ENCODE measurements at places on chromosomes 6 and 20.

- no peak for DNase-seq
Observed at GRCh38 chr6:143619824-143620401, 57.9 kb upstream of the PHACTR2 start.

DNA sequence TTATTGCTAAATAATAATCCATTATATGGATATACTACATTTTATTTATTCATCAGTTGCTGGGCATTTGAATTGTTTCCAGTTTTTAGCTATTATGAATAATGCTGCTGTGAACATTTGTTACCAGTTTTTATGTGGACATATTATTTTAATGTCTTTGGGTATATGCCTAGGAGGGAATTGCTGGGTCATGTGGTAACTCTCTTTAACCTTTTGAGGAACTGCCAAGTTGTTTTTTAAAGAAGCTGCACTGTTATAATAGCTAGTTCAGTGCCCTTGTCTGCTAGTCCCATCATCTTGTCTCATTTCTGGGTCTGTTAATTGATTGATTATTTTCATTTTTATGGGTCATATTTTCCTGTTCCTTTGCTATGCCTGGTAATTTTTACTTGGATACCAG, 56.3 kb downstream of the FOXO3 start:
- no peak for DNase-seq

GRCh38 chr20:14360416-14360815, 23.0 kb upstream of the FLRT3 start:
- no peak for DNase-seq

GRCh38 chr20:49179368-49180277, 8.5 kb downstream of the STAU1 start:
- no peak for DNase-seq

GRCh38 chr6:120230008-120230407, 880.4 kb upstream of the MAN1A1 start:
- DNase-seq = no peak

- DNase-seq = no peak
Observed at GRCh38 chr20:36717657-36718056, 28.2 kb downstream of the NDRG3 start.

GRCh38 chr6:145209272-145209671, 526.0 kb downstream of the EPM2A start:
- no peak for DNase-seq

DNA sequence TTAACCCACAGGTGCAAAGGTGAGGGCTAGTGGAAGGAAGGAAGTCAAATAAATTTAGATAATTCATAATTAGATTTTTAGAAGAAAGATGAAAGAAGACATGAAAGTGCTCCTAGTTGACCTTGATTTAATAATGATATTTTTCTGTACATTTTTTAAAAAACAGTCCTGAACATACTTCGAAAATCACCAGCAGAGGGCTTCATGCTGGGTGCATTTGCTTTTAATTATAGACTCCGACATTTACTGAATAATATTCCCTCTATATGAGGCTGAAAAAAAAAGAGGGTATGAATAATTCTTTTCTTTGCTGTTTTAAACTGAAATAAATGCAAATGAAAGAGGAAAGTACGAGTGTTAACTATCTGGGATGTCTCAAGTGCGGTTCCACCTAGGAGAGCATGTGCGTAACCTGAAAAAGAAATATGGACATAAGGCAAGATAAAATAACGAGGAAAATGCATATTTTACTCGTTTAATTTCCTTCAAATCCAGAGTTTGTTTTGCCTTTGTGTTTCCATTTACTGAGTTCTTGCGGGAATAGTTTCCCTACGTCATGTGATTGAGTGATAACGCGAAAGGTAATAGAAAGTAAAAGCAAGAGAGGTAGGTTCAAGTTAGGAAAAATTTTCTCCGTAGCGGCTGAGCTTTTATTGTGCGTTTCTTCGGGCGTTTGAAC, 3.1 kb upstream of the TFAP2B start:
- no peak for DNase-seq
